ENCODE measurements at places on chromosomes 2 and 18. TPM values are rescaled to one million over a fixed set of nuclear protein-coding genes. Genes with fewer than 3 reads are reported as not detected.
A peak's percentile ranks its signal among the peaks of the same experiment; 100 is the strongest.

The CEBPZ gene
- 30.6 TPM for total RNA-seq

The ADRA2B gene
- total RNA-seq: 0.27 TPM

The OTOS gene
- not detected for total RNA-seq

The SLC14A1 gene
- 2.9 TPM for total RNA-seq

The PLGLB1 gene
- total RNA-seq: 8.9 TPM

The KCNIP3 gene
- total RNA-seq: 4.0 TPM

The COLEC12 gene
- 3.8 TPM for total RNA-seq

- DNase-seq: peak; percentile 69
Observed at GRCh38 chr18:77063260-77063659, 69.3 kb downstream of the MBP start.

DNA sequence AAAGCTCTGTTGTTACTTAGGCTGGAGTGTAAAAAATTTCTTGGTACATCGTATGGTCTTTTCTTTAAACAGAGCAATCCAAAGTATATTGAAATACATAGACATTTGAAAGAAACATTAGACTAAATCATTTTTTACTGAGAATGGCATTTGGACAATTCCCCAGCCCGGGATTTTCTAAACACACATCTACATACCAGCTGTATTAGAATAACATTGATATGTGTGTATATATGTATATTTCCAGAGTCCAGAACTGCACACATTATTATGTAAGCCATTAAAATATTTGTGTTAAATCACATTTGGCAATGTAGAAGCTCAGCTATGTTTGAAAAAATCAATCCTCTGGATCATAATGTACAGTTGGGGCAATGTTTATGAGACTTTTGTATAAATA lies 1853.6 kb upstream of the LRRTM1 start:
- DNase-seq: no peak

GRCh38 chr2:47897883-47898731 lies 8.2 kb downstream of the FBXO11 start:
- DNase-seq: no peak

DNA sequence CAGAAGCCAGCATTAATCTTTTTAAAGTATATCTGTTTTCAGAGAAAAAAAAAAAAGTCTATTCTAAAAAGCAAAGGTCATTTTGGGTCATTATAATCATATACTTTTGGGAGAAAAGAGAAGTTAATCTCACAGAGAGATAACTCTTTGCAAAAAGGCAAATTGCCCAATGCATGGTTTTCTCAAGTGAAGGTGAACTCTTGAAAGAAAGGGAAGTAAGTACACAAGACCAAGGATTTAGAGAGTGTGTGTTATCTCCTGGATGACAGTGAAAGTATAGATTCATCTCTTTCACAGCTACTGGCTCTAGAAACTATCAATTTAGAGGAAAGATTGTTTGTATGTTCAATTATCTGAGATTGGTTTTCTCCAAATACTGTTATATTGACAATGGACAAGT lies 151.4 kb downstream of the CD8B2 start:
- DNase-seq: no peak

DNA sequence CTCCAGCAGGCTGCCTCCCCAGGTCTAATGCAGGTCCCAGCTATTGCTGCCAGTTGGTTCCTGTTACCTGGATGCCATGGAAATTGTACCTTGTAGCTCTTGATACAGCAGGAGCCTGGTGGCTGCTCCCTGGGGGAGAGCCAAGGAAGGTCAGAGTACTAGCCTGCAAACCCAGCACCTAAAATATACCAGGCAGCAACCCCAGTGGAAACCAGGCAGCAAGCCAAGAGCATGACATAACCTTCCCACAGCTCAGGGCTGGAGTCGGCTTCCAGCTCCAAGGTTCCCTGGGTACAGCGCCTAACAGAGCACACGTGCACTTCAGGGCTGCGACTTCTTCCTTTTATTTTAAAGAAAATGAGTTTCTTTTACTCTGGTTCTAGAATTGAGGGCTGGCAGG lies 30.3 kb downstream of the TNP1 start:
- DNase-seq: peak; percentile 55

DNA sequence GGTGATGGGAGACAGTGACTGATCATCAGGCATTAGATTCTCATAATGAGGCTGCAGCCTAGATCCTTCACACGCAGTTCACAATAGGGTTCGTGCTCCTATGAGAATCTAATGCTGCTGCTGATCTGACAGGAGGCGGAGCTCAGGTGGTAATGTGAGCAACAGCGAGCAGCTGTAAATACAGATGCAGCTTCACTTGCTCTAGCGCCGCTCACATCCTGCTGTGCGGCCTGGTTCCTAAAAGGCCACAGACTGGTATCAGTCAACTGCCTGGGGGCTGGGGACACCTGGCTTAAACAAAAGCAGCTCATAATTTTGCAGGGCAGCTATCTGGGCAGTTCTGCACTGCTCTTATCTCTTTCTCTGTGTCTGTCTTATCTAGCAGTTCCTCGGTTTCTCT lies 20.4 kb upstream of the CD226 start:
- DNase-seq: no peak

- DNase-seq: no peak
Observed at GRCh38 chr2:125566422-125566821, 1089.5 kb upstream of the GYPC start.

DNA sequence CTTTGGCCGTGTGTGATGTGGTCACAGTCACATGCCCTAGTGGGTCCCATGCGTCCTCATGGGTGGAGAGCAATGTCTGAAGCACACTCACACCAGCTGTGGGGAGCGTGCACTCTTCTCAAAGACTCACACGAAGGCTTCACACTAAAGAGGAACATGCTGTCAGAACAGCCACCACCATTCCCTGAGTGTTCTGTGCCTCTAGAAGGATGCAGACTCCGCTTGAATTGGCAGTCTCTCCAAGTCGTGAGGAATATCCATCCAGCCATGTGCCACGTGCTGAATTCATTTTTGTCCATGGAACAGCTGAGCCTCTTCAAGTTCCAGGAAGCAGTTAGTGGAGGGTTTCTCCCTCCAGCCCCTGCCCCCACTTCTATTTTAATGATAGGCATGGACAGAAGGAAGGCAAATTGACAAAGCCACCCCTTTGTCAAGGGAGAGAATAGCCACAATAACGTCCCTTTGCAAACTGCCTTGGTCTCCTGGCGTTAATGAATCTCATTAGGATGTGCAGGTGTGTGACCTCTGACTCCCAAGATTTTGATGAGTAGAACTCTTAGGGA lies 464.3 kb upstream of the ID2 start:
- no peak for DNase-seq

DNA sequence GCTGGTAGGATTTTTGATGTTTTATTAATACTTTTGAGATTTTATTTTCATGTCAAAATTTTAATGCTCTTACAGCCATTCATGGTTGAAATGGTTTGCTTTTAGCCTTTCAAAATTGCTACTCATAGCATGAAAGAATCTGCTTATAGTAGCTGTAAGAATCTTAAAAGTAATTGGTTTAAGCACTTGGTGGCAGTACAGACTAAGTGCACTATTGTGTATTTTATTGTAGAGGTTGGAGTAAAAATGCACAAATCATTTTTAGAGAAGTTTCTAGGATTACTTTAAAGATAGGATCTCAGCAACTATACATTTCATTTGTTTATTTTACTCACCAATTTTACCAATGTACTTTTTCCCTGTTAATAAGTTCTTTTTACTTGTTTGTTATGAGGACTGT lies 205.8 kb downstream of the SPAG16 start:
- no peak for DNase-seq

GRCh38 chr2:128791120-128791984 lies 472.7 kb upstream of the HS6ST1 start:
- DNase-seq: no peak

DNA sequence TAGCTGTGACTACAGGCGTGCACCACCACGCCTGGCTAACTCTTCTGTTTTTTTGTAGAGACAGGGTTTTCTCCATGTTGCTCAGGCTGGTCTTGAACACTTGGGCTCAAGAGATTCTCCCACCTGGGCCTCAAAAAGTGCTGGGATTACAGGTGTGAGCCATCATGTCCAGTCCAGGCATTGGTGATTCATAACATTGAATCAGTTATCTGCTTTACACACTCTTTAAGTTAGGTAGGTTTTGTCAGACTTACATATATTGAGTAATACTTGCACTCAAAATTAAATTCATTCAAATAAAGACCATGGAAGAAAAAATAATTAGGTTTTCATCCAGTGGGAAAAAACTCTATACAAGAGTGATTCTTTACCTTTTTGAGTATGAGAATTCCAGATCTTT lies 93.2 kb upstream of the XPO1 start:
- no peak for DNase-seq

DNA sequence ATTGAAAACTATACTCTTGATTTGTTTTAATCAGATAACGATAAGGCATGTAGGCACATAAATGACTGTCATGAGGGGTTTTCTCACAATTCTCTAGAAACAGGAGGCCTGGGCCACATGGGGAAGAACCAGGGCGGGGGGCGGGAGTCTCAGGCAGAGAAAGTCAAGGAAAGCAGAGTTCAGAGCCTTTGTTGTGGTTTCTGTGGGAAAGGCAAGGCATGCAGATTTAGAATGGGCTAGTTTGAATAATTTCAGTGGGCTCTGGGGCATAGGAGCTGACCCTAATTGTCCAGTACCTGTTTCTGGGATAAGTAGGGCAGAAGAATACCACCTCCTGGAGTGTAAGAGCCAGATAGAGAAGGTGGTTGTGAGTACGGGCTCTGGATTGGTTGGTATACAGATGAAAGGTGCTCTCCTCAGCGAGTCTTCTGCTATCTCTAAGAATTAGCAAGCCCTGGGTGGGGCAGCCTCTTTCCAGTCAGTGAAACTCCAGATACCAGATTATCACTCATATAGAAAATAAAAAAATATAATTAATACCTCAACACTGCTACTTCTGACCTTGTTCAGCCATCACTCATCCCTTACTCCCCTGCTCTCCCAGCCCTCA lies 41.5 kb upstream of the CYRIA start:
- DNase-seq: no peak

- DNase-seq: no peak
Observed at GRCh38 chr2:236618370-236618769, 48.7 kb downstream of the ACKR3 start.
